Stimulated activated CD4-positive, alpha-beta T cell treated with anti-CD3 and anti-CD28 coated beads, TNF-alpha, amount 100 ng/mL, for 24 hours (primary cell): ENCODE measurements at places on chromosomes 4 and X.

- DNase-seq = no peak
These were observed 127.8 kb upstream of the FAT1 start for GRCh38 chr4:186851291-186852072.

DNA sequence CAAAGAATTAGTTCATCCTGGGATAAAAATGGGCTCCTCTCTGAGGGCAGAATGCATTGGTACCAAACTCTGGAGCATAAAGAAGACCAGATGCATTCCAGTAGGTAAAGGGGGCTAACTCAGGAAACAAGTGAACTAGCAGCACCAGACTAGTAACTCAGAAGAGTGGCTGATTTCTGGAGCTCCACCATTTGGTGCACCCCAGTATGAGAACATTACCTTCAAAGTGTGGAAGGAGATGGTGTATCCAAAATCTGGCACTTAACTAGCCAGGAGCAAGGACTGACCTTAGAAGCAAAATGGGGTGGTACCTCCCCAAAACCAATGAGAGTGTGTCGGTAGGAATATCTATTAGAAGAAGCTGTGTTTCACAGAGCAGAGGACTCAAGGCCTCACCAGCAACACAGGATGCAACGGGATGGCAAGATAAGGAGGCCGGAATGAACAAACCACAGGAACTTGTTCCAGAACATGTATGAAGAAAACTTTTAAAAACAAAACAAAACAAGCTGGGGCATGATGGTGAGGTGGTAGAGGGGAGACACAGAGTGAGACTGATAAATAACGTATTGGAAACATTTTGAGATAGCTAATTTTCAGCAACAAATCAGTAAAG, 142.3 kb downstream of the INPP4B start:
- no peak for DNase-seq

DNA sequence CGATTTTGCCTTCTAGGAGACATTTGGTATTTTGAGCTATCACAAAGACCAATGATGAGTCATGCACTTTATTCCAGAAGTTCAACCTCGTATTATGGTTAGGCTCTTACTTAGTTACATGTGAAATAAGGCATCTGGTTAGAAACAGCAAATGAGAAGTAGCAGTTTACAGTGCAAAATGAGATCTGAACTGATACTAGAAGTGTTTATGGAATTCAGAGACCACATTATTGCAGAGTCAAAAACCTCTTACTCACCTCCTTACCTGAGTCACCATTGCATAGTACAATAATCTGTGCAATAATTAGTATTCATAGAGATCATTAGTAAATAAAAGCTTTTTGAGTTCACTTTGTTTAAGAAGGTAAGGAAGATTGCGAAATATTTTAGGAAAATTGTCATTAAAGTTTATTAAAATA, 38.7 kb downstream of the SEC24B start:
- DNase-seq = no peak

- DNase-seq = no peak
These were observed 8.5 kb downstream of the CD40LG start for GRCh38 chrX:136656361-136656964.

GRCh38 chr4:180394312-180394711, 1848.9 kb upstream of the TENM3 start:
- DNase-seq = no peak

- DNase-seq = no peak
These were observed 197.8 kb downstream of the HS3ST1 start for GRCh38 chr4:11230866-11231265.

- no peak for DNase-seq
These were observed 28.9 kb upstream of the GTPBP6 start for GRCh38 chrX:347351-348117.

GRCh38 chr4:172785613-172786012, 383.0 kb upstream of the GALNT7 start:
- no peak for DNase-seq

GRCh38 chr4:140884431-140885058, 128.4 kb upstream of the TBC1D9 start:
- DNase-seq = no peak

- DNase-seq = no peak
These were observed 63.1 kb downstream of the CCNI start for GRCh38 chr4:77012726-77013125.

DNA sequence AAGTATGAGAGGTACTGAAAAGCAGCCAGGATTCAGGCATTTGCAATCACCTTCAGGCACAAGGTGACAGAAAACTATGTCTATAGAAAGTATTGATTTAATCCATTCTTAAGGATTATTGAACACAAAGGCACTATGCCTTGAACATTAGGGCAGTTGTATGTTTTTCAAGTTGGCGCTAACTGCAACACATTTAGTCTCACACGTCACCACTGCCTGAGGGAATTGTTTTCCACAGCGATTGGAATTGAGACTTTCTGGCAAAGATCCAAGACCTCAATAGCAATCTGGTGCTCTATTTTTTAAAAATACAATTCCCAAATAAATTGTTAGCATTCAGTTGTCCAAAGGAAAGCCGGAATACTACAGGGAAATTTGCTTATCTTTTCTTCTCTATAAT, 52.7 kb upstream of the FTHL17 start:
- DNase-seq = no peak

- no peak for DNase-seq
These were observed 2.9 kb downstream of the TMEM129 start for GRCh38 chr4:1718095-1718850.

DNA sequence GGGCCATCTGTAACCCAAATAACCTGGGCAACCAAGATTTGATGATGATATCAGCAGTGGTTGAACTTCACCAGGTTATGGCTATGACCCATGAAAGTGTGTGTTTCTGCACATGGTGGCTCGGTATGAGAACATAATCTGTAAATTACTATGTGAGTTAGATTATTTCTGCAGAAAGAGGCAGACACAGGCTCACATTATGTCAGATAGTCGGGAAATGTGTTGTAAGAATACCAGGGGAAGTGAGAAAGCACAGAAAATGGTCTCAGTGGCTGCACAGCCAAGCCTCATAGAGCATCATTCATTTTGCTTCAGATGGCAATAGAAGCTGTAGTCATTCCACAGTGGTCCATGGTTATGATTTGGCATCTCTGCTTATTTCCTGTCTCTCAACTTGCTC, 63.0 kb upstream of the RBPJ start:
- no peak for DNase-seq

- no peak for DNase-seq
These were observed 16.8 kb upstream of the COX18 start for GRCh38 chr4:73086095-73086868.

GRCh38 chr4:24775032-24775605, 20.3 kb upstream of the SOD3 start:
- DNase-seq = no peak

DNA sequence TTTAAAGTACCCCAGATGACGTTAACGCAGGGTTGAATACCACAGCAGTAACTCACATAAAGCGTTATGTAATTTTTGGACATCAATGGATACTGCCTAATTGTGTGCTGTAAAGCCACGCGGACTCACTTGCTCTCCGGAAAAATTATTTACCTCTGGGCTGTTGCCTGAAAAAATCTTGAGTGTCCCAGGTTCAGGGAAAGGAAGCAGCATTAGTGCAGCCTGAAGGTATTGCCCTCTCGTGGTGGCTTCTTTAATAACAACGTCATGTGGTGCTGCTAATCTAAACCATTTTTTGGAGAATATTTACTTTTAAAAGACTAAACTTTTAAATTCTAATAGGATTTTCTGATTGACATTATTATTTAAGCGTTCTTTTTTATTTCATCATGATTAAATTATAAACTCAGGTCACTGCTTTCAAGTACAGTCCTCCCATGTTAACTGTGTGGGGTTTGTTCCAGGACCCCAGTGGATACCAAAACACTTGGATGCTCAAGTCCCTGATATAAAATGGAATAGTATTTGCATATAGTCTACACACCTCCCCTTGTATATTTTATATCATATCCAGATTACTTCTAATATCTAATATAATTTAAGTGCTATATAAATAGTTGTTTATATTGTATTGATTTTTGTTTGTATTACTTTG, 384.8 kb downstream of the FAM133A start:
- DNase-seq = no peak

- no peak for DNase-seq
These were observed 133.5 kb upstream of the NUDT6 start for GRCh38 chr4:123055943-123056342.

DNA sequence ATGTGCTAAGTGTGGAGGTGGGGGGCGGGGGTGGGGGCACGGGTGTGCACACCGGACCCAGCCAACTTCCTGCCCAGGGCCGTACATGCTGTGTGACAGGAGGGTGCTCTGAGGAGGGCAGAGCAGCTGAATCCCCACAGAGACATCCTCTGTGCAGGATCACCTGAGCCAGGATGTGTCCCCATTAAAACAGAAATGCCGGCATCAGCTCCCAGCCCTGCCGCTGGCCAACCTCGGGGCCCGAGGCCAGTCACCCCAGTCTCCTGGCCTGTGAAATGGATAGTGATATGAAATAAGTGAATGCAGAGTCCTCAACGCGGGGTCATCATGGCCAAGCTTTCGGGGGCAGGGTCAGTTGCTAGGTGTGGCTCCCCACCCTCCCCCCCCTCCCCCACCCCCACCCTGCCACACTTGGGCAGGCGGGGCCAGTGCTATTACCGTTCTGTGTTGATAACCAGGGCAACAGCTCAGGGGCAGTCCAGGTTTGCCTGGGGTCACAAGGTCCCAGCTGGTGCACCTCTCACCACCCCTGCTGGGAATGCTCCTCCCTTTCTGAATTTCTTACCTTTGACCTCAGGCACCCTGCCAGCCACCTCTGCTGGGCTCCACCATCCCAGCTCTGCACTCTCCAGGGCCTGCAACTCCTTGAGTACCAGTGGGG, 227.2 kb upstream of the PSAPL1 start:
- no peak for DNase-seq

DNA sequence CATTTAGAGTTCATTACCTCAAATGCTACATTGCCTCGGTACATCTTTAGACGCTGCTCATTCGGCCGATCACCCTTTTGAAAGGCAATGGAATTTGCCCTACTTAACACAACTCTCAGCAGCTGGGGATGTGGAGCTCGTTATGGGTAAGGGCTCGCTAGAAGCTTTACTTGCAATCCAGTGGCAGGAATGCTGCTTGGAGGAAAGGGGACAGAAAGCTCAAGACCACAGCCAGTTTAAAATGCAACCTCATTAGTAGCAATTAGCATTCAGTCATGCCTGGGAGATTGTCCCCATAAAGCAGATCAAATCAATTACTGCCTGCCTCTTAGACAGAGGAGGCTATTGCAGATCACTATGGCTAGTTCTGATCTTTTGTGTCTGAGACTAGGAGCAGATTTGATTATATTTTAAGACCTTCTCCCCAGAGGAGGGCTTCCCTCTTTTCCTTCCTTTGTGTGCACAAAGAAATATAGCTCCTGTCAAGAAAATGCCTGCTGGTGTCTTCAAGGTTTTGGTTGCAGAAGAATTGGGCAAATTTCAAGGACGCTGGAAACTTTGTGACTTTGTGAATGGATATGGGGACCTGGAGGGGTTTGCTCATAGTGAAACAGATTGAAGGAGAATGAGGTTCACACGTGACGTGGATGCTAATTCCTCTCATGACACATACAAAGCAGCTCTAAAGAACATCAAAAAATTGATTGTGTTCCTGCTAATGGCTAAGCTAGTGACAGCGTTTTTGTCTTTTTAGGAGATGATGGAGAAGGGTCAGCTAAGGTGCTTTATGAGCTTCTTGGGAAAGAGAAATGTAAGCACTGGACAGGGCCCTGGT, 237.5 kb upstream of the GLRA2 start:
- no peak for DNase-seq

DNA sequence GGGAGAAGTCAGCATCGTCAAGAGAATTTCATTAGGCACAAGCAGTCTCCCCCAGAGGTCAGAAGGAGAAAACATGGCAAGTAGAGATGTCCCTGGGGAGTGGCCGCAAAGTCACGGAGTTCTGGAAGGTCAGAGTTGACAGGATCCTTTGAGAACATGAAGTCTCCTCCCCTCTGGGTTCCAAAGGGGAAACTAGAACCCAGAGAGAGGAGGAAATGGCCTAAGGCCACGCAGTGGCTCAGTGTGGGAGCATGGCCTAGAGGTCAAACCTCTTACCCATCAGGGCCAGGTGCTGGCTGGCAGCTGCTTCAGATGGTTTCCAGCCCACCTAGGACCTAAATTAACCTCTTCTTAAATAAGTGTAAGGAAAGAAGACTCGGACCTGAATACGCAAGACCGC, 884 bp downstream of the IDH3G start:
- no peak for DNase-seq

DNA sequence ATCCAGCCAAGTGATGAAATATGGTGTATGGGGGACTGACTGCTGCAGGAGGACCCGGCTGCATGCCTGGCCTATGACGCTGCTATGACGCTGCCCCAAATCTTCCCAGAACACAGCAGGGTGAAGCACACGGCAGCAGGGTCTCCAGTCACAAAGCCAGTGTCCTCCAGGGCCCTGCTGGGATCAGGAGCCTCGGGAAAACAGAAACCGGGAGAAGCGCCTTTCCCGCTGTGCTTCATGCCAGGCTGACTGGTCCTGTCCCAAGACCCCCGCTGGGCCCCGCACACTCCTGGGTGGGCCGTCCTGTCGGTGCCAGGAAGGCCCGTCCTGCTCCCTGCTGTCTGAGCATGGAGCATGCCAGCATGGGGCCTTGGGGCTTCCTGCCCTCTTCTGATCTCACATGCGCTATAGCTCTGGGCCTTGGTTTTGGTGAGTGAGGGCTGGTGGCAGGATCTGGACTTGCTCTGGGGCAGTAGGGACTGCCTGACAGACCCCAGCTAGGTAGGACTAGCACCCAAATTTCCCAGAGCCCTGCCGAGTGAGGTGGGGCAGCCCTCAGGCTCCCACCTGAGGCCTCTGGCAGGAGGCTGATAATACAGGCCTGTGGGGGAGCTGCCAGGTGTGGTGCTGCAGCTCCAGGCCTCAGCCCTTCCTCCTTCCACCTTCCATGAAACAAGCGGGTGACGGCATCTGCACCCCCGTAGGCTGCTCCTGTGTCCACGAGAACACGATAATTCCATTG, 64.0 kb downstream of the ACOX3 start:
- DNase-seq = no peak

DNA sequence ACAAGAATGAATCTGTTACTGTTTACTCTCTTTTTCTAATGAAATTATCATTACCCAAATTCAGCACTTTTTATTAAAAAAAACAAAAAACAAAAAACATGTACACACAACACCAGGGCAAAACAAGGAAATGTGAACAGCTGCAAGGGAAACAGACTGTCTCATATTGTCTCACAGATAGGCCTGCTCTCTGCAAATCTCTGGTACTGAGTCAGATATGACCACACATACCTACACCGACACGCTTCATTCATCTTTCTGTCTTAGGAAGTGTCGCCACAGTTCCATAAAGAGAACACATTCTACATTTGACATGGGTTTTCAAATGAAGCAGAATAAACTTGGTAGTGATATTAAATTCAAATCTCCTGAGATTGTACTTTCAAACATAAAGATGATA, 92.2 kb upstream of the GPR34 start:
- DNase-seq = no peak

- no peak for DNase-seq
These were observed 893.7 kb upstream of the SLIT2 start for GRCh38 chr4:19358015-19358414.
